ENCODE measurements at places on chromosomes 13 and 19. TPM values are rescaled to one million over a fixed set of nuclear protein-coding genes. Genes with fewer than 3 reads are reported as not detected.

- no peak for DNase-seq
These were observed 427 bp downstream of the RTBDN start for GRCh38 chr19:12833738-12834565.

GRCh38 chr13:39283072-39283471, 244.8 kb downstream of the NHLRC3 start:
- DNase-seq = no peak

- DNase-seq = no peak
These were observed 715.9 kb upstream of the ATXN8OS start for GRCh38 chr13:69391756-69392155.

Gene C1QTNF9
- 0.22 TPM for polyA plus RNA-seq

Gene NCAN
- polyA plus RNA-seq = 0.27 TPM

GRCh38 chr13:79803989-79804388, 323.0 kb downstream of the NDFIP2 start:
- no peak for DNase-seq

Gene CD22
- 7.5 TPM for polyA plus RNA-seq
